ENCODE measurements at places on chromosomes 3 and 15.

GRCh38 chr15:66941108-66941711 is 124.2 kb upstream of the SMAD3 start:
- no peak for DNase-seq

DNA sequence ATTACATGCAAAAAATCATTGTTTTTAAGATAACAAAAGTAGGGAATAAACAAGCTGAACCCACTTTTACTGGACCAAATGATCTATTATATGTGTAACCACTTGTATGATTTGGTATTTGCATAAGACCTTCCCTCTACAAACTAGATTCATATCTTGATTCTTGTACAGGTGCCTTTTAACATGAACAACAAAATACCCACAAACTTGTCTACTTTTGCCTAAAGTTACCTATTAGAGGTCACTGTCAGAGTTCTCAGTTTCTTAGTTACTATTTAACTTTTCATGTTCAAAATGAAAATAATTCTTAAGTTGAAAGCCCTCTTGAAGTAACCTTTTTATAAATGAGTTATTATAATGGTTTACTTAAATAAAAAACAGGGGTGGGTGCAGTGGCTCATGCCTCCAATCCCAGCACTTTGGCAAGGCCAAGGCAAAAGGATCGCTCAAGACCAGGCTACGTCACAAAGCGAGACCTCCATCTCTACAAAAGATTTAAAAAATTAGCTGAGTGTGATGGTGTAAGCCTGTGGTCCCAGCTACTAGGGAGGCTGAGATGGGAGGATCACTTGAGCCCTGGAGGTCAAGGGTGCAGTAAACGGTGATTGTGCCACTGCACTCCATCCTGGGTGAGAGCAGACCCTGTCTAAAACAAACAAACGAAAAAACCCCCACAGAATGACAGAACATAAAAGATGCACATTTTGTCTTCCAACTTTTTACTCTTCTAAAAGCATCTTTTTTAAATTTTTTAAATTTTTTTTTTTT is 16.0 kb downstream of the ACTR8 start:
- no peak for DNase-seq

DNA sequence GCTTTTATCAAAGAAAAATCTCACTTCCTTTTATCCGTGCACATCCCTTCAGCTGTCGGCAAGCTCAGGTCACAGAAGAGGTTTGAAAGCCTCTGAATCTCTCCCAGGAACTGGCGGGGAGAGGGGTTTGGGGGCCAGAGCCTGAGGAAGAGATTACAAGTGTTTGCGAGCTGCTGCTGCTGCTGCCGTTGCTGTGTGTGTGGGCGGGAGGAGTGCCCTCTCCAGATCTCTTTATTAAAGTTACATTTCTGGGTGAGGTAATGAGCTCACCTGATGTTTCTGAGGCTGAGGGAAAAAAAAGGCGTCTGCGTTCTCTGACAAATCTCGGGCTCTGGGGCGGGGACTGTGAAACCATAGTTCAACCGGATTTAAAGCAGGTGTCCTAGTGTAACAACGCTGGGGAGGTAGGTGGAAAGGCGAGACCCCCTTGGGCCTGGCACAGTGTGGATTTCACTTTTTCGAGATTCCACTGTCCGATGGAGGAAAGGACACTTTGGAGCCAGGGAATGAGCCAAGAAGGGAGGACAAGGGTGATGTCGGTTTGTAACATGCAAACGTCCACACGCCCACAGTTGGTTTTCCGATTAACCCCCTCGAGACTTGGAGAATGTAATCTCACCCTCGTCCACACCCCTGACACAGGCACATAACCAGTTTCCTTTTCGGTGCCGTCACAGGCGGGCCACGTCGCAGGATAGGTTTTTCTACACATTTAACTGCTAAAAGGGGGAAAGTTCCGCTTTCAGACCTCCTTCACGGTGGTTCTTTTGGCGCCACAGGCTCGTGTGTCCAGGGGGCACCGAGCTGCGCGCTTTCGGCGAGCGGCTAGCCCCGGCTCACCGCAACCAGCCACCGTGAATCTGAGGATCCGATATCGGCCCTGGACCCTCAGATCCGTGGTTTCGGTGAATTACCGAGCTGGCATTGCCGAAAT is 2.1 kb downstream of the ALCAM start:
- peak; percentile 10 for DNase-seq

DNA sequence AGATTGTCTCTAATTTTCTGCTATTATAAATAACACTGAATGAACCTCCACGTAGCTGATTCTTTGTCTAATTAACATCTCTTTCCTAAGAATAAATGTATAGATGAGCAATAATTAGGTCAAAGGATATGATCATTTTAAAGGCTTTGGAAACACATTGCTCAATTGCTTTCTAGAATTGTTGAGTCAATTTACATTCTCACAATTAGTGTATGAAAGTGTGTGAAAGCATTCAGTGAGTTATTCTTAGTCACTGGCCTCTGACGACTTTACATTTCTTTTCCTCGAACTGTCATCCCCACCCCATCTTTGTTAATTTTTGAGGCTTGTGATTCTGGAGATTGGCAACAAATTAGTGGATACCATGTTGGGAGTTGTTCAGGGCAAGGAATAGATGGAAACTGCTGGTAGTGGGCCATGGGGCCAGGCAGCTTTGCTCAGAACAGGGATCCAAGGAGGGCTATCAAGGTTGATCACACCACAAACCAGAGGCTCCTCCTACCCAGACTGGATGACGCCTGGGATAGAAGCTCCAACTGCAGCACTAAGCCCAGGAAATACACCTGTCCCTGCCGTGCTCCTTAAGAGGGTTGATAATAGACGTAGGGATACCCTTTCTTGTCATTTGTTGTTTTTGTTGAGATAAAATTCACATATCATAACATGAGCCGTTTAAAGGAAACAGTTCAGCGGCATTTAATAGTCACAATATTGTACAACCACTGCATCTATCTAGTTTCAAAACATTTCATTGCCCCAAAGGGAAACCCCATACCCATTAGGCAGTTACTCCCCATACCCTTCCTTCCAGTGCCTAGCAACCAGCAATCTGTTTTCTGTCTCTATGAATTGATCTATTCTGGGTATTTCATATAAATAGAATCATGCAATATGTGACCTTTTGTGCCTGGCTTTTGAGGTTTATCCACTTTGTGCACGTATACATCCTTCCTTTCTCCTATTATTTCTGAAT is 27.9 kb downstream of the EIF1B start:
- no peak for DNase-seq

GRCh38 chr15:43441316-43441715 is 51.6 kb downstream of the TP53BP1 start:
- DNase-seq, result no peak

DNA sequence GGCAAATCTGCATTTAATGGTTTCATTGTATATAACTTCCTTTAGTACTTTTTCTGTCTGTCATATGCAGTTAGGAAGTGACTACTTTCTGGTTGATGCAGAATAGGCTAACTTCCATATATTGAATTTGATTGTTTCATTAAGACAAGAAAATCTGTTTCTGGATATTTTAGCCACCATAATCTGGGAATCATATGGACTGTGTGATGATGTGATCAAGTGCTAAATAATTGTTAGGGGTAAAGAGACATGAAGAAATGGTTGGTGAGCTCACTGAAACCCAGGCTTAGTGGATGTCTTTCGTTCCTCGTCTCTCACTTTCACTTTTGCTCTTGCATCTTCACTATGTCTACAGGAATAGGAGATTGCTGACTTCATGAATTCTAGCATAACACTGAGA is 3.5 kb upstream of the MNS1 start:
- DNase-seq, result no peak

DNA sequence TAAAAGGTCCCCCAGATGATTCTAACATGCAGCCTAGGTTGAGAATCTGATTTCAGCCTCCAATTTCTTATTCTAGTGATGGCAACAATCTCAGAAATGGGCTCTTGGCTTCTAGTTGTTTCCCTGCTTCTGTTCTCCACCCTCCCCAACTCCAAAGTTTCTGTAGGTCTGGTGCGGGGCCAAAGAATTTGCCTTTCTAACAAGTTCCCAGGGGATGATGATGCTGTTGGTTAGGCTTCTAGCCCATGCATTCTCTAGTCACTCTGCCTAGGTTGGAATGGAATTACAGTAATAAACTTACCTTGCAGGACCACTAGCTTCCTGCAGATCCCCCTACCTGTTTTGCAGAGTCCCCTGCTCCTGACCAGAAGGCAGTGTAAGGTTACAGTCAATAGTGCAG is 103.2 kb upstream of the PPP2R3A start:
- no peak for DNase-seq

Data from NCI-H1048 (cell line).